NCI-H1694 (cell line): ENCODE measurements at places on chromosomes 1 and 21.

GRCh38 chr1:247551721-247552120 lies 2.8 kb downstream of the GCSAML start:
- no peak for DNase-seq

GRCh38 chr1:159205225-159205624 lies 550 bp downstream of the ACKR1 start:
- no peak for DNase-seq

DNA sequence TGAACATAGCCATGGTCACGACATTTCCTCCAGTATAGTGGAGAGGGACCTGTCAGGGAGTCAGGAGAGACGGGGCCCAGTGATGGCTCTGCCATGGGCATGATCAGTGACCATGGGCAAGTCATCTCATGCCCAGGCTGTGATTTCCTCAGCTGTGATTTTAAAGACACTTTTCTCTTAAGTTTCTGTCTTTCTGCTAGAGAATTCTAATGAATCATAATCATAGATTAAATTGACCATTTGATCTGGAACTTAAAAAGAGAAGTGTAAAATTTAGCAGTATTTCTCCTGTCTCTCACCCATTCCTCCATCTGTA lies 112.7 kb downstream of the USP25 start:
- DNase-seq: no peak

- no peak for DNase-seq
Measured at GRCh38 chr1:10635992-10636391, 160.5 kb downstream of the CASZ1 start.

- no peak for DNase-seq
Measured at GRCh38 chr21:46297338-46298271, 11.5 kb downstream of the YBEY start.

- no peak for DNase-seq
Measured at GRCh38 chr1:191963781-191964455, 194.3 kb upstream of the RGS18 start.

DNA sequence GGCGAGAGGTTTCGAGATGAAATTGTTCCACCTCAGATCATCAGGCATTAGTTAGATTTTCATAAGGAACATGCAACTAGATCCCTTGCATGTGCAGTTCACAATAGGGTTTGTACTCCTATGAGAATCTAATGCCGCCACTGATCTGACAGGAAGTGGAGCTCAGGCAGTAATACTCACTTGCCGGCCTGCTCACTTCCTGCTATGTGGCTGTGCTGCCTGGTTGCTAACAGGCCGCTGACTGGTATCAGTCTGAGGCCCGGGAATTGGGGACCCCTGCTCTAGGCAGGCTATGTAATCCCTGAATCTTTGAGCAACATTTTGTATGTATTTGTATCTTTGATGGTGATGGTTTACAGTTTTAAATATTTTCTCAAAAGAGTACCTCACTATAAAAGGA lies 32.5 kb downstream of the XKR8 start:
- DNase-seq: no peak

DNA sequence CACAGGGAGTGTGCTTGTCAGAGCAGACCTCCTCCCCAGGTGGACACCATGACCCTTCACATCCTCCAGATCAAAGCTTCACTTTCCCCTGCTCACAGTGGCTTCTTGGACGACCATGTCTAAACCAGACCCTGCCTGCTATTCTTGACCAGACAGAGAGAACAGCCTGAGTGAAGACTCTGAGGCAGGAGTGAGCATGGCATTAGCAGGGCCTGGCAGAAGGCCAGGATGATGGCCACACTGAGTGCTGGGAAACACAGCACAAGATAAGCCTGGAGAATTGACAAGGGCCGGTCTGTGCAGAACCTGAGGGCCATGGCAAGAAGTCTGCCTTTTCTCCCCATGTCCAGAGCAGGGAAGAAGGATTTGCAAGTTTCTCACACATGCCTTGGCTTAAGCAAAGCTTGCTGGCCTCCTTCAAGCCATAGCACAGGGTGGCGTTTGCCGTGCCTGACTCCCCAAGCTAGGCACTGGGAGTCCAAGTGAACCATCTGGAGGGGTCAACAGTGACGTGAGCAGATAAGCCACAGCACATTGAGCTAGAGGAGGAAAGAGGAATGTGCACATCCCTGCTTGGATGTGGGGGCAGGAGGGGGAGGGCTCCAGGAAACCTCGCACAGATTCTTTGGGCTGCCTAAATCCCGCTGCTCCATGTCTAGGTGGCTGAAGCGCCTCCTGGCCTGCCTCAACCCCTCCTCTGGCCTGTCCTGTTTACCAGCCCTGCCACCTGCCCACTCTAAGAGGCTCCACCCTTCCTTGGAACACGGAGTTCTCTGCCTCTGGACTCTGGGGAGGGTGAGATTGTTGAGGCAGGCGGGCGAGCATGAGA lies 87.1 kb downstream of the CD58 start:
- no peak for DNase-seq

GRCh38 chr1:90381598-90381997 lies 335.5 kb downstream of the BARHL2 start:
- no peak for DNase-seq

- DNase-seq: no peak
Measured at GRCh38 chr1:12495725-12496124, 122.3 kb downstream of the DHRS3 start.

DNA sequence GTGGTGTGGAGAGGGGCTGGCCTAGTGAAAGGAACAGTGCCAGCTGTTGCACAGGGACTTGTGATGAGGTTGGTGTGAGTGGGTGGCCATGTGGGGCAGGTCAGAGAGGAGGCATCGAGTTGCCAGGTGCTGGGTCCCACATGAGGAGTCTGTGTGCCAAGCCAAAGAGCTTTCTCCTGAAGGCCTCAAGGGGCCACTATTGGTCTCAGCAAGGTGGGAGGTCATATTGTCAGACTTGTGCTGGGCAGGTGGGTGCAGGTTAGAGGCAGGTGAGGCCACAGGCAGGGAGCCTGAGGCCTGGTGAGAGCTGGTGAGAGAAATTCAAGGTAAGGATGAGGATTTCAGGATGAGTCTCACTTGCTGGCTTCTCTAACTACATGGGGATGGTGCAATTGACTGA lies 256.8 kb downstream of the DISC1 start:
- DNase-seq: no peak

DNA sequence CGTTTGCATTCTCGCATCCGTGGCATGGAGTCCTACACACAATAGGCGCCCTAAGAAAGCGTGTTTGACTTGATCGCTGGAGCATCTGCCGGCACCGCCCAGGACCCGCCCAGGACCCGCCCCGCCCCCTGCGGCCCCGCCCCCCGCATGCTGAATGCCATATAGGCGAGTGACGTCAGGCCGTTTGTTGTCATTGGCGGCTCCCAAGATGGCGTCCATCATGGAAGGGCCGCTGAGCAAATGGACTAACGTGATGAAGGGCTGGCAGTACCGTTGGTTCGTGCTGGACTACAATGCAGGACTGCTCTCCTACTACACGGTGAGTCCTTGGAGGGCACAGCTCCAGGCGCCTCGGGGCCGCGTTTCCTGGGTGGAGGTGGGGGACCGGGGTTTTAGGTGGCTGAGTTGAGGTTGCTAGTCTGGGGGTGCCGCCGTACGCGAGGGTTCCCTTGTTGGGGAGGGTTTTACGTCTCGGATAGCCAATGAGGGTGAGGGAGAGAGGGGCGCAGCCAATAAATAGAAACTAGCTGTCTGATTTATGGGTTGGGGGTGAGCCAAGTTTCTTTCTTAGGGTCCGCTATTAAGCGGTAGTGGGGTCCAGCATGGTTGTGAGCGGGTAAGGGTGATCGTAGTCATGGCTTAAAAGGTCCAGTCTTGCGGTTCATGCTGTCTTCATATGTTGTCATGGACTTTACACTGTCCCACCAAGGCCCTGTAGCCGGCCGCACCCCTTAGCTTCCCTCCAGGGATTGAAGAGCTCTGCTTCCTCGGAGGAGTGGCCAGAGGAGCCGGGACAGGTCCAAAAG lies at the start of gene OSBPL9:
OSBPL9 (plus strand) TSS at position 190 of the 806 bp plus-strand sequence; CDS start at position 209, 19 bp downstream.
- DNase-seq: peak; percentile 84

DNA sequence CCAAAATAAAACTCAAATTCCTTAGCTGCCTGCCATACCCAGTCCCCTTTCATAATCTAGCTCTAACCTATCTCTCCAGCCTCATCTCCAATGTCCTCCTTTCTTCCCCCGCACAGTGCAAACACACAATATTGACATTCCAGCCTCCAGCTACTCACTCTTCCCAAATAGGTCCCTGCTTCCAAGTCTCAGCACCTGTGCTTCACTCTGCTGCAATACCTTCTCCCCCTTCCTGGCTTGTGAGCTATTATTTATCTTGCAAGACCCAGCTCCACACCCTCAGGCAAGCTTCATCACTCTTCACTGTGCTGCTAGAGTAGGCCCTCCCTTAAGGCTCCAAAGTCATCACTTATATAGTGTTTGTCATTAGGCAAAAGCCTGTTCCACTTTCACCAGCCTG lies 9.7 kb downstream of the PLPP3 start:
- DNase-seq: no peak

DNA sequence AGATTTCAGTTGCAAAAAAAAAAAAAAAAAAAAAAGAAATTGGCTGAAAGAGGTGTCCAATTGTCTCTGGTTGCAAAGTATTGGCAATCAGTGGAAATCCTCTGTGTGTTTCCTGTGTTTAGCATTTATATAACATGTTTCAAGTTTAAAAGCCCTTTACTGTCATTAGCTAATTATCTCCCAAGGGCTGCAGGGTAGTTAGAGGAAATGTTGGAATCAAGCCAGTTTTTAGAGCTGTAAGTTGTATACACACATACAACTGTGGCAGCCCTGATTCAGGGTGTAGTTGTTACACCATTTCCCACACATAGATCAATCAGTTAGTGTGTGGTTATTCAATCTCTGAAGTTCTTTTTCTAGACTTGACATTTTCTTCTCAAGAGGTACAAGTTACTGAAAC lies 8.9 kb upstream of the ZNF326 start:
- peak; percentile 49 for DNase-seq

GRCh38 chr1:186043296-186043695 lies 309.1 kb downstream of the HMCN1 start:
- DNase-seq: no peak

DNA sequence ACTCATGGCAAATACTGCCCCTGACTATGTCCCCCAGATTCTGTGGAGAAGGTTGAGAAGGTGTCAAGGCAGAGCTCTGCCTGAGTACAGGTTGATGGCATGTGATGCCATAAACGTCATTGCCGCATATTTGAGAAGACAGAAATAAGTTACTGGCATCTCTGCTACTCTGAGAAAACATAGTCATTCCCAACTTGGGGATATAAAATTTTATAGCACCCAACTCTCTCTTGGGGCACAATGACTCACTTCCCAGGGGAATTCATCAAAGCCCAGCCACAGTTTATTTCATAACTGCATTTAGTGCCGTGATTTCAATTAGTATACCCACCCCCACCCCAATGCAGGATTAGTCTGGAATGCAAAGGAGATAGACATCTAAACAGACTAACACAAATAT lies 101.9 kb upstream of the TNR start:
- DNase-seq: no peak

GRCh38 chr21:14901482-14901958 lies 163.3 kb downstream of the NRIP1 start:
- DNase-seq: no peak

- DNase-seq: no peak
Measured at GRCh38 chr1:98660940-98661543, 479 bp upstream of the SNX7 start.

DNA sequence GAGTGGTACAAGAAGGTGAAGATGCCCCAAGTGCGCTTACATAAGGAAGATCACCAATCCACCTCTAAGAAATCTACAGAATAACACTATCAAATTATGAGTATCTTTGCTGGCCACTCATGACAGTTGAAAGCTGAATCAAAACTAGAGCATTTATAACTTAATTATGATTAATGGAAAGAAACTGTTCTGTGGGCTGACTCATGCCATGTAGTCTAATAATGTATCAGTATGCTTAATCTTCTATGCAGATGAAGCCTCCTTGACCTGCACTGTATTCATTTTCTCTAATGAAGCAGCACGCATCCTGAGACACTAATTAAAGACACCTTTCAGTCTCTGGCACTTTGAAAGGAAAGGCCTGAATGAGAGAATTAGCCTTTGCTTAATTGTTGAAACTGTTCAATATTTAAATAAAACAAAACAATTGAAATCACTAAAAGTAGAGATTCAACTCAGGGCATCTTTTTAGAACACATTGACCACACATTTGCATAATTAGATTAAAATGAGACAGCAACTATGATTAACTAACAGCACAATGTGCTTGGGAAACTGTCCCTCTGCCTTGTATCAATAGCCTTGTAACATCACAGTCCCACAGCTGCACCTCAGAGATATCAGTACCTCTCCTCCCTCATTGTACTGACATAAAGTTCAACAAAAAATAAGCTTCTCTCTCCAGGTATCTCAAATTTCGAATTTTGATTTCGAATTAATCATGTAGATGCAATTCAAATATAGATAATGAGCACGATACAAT lies 105.6 kb downstream of the NTPCR start:
- no peak for DNase-seq

DNA sequence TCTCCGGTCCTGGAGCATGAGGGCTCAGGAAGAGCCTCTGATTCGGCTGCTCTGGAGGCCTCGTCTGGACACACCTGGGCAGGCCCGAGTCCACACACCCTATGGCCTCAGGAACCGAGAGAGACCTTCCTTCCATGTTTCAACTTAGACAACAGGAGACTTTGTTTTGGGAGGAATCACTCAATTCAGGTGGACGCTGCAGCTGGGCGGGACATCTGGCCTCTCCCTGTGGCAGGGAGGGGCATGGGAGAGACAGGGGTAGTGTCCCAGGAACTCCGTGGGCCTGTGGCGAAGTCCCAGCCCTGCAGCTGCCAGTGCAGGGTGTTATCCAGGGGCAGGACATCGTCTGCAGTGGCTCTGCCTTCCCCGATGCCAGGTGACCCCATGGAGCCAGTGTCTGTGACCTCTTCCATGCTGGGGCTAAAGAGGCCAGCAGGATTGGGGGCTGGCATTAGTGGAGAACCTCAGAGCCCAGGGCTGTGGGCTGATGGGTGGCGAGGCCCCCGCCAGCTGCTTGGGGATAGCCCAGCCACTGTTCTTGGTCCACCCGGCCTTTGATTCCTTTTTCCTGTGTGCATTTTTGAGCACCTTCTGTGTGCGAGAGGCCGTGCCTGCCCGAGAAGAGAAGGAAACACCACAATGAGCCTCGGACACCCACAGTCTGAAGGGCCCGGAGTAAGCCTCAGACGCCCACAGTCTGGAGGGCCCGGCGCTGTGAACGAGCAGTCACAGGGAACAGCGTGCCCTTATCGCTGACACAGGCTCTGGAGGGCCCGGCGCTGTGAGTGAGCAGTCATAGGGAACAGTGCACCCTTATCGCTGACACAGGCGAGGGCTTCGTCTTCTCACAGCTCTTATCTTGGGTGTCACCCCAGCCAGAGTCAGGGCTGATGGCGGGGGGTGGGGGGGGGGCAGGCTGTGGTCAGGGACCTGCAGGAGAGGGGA lies 6.2 kb downstream of the COL18A1 start:
- DNase-seq: no peak

GRCh38 chr21:42413093-42413492 lies 9.4 kb downstream of the UBASH3A start:
- DNase-seq: no peak

DNA sequence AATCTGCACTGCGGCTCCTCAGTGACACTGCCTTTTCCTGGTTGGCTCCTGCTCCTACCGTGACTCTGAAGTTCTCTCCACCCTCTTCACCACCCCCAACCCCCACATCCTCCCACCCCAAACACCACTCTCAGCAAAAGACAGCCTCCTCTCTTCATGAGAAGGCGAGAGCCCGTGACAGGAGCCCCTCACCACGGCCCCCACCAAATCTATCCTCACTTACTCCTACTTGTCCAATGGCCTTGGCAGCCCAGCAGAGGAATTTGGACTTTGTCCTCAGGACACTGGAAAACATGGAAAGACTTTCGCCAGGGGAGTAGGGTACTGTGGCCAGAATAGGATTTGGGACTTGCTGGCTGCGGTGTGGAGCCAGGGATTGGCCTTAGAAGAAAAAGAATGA lies 6.9 kb downstream of the TMEM125 start:
- DNase-seq: no peak

- DNase-seq: no peak
Measured at GRCh38 chr21:14880922-14881321, 183.9 kb downstream of the NRIP1 start.
